ENCODE measurements at places on chromosomes 5 and 9.

GRCh38 chr9:131214876-131215275 lies 61.4 kb downstream of the FAM78A start:
- DNase-seq = no peak

DNA sequence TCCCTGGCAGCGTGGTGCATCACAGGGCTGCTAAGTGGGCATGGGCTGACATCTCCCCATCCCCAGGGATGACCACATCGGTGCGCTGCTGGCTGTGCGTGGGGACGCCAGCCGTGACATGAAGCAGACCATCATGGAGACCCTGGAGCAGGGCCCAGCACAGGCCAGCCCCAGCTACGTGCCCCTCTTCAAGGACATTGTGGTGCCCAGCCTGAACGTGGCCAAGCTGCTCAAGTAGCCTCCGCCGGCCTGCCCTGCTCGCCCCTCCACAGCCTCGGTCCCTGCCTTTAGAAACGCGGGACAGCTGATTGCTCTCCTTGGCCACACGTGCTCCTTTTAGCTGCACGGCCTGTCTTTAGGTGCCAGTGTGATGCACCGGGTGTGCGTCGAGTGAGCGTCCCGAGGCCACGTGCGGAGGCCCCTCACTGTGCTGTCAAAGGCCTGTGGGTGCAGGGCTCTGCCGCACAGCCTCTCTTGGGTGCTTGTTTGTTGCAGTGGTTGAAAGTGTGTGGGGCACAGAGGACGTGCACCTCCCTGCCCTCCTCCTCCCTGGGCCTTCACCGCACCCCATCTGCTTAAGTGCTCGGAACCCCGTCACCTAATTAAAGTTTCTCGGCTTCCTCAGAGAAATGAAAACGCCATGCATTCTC lies 23.8 kb downstream of the EXOC3 start:
- DNase-seq = no peak

- no peak for DNase-seq
Observed at GRCh38 chr9:6715755-6716643, 41.8 kb upstream of the KDM4C start.

GRCh38 chr9:123789554-123790292 lies 140.2 kb downstream of the DENND1A start:
- DNase-seq = no peak

DNA sequence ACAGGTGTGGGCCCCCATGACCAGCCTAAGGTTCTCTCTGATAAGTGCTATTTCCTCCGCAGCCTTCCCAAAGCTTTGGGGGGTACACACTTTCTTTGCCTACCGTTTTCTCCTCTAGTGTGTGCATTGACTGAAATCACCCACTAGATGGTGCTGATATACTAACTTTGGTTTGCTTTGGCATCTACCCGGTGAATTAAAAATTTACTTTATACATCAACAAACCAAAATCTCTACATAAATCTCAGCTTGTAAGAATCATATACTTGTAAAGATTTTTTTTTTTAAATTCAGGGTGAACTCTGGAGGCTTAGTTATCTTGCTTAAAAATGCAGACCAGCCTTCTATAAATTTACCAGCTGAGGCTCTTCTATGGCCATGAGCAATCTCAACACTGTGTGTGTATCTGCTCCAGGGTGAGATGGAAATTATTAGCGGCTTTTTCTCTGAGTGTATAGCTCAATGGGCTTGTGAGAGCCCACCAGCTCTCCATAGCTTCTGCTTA lies 475.7 kb upstream of the TNC start:
- DNase-seq = peak; percentile 89

DNA sequence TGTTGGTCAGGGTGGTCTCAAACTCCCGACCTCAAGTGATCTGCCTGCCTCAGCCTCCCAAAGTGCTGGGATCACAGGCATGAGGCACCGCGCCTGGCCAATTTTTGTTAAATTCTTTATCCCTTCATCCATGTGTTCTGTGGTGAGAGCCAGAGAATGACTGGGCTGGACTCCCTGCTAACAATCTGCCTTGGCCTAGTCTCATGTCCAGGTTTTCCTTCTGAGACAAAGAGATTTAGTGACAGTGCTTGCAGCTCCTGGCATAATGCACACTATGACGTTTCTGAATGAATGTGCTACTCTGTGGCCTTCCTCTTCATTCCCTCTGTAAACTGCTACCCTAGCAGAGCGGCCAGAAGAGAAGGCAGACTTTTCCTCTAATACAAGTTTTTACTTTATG lies 79.3 kb downstream of the FOXD1 start:
- DNase-seq = no peak

DNA sequence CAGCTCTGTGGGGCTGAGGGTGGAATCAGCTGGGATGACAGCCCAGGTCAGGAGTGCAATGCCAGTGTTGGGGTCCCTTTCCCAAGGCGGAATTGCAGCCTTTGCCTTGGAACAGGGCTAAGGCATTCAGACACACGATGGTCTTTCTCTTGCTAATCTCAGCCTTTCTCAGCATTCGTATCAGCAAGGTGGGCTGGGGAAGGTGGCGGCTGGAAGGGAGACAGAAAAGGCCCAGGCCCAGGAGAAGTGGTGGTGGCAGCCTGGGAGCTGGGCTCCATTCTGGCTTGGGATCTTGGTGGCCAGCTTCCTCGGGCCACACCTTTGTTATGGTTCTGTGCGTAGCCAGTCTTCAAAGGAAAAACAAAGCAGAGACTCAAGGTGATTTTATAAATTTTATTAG lies 1.1 kb upstream of the ARHGEF28 start:
- no peak for DNase-seq

DNA sequence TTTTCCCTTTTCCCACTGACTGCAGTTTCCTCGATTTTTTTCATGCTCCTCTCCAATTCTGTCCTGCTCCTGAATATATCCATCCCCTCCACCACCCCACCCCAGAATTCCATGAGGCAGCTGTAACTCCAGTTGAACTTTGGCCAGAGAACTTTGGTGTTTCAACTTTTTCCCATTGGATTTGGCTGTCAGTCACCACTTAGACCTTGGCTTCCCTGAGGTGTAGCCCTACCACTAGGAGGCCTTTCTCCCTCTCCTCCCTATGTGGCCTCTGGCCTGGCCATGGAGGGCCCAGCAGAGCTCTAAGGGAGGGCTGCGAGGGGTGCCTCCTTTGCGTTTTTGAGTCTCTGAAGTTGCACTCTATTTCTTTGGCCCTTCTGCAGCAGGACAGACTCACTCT lies 261.3 kb downstream of the PIK3R1 start:
- DNase-seq = no peak

DNA sequence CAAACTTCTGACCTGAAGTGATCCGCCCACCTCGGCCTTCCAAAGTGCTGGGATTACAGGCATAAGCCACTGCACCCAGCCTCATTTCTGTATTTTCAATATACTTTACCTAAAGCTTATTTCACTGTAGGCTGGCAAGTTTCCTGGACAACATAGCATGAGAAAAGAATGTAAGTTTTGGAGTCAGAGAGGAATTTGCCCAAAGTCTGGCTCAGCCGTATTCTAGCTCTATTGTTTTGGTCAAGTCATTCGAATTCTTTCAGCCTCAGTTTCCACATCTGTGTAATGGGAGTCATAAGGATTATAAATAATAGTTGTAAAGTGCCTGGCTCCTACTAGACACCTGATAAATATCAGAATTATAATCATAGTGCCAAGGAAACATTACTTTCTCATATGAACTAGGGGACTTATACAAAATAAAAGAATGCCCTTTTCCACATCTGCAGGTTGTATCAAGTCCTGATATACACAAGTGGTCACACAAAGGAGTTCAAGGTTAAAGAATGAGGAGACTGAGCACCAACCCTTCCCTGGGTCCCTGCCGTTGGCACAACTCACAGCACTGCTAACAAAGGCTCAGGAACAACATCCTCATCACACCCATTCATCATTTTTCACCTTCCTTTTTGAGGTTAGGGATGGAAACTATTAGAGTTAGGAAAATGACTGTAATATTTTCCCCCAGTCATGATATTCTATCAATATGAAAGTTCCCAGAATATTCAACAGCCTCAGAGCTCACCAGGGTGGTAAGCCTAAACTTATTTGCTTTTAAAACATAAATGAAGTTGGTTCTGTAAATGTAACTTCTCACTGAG lies 34.6 kb upstream of the RAI14 start:
- DNase-seq = no peak

GRCh38 chr5:138102454-138103318 lies 18.9 kb downstream of the WNT8A start:
- no peak for DNase-seq

DNA sequence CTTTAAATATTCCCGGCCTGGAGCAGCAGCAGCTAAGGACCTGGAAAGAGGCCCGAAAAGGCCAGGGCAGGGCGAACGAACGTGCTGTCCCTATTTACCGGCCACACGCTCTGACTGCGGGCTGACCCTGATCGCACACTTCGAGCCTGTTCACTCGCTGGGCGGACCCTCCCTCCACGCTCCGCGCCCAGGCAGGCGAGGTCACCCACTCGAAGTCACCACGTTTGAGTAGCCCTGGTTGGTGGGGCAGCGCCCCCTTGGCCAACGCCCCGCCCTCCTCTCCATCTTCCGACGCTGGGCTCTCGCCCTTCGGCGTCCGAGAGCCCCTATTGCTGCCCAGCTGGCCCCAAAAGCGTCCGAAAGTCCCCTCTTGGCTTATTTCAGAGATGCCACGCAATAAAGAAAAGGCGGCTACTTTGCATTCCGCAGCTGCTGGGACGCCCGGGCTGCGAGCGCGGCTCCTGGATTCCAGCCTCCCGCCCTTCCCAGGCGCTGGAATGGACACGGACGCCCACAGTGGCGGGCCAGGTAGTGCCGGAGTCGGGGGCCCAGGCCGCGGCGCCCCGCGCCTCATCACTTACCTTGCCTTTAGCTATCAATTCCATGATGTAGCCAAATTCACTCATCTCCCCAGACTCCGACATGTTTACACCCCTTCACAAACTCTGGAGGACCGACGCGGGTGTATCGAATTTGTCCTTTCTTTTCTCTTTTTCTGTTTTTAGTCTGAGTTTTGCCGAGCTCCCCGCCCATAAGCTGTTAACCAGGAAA lies 9.9 kb upstream of the TRIM36 start:
- no peak for DNase-seq

DNA sequence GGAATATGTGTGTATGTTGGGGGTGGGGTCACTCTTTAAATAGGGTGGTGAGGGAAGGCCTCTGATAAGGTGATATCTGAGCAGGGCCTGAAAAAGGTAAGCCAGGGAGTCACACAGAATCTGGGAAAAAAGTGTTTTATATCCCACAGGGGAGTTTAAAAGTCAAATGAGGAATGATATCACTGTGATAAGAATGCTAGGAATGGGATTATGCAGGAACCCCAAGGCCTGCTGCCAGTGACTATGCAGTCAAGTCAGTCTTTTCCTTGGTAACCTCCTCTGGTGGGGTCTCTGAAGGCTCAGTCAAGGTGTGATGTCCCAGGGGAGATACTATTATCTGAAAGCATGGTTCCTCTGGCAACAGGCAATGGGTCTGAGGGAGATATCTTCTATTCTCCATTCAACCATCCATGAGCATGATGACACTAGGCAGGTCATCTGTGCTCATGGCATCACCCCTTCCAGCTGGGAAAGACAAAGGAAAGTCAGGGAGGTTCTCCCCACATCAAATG lies 53.5 kb downstream of the GRIA1 start:
- DNase-seq = no peak

DNA sequence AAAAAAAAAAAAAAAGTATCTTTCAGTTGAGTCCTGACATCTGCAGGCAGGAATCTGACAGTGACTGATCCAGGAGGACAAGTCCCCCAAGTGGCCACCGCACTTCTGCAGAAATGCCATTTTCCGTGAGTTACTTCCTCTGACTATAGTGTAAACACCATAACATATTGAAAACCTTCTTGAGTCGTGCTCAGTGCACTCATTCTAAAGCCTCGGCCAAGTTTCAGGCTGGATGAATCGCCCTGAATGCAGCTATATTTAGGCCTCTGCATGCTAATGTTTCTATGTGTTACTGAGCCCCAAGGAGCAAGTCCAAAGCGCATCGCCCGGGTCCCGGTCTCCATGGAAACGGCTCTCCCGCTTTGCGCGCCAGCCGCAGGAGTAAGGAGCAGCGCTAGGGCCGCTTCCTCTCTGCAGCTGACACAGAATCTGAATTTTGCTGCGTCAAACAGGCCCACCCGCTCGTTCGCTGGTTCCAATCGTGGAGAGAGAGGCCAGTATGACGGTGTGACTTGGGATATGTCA lies 335.4 kb downstream of the MSX2 start:
- DNase-seq = no peak

GRCh38 chr5:5617024-5617423 lies 194.5 kb downstream of the ICE1 start:
- DNase-seq = no peak

DNA sequence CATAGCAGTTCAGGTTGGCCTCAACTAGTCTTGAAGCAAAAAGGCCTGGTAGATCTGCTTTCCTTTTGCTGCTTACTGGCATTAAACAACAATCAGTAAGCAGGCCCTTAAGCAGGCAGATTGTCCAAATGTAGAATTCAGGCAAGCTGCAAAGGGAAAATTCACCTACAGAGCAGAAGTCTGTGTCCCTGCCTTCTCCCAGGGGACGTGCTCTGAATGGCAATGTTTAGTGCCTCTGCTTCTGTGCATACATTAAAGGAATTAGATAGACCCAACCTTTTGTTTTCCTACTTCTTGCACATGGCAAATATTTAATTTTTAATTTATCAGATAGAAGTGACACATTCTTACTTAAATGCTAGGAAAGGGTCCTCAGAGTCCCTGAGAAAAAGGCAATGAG lies 328.8 kb upstream of the PIK3R1 start:
- DNase-seq = no peak

DNA sequence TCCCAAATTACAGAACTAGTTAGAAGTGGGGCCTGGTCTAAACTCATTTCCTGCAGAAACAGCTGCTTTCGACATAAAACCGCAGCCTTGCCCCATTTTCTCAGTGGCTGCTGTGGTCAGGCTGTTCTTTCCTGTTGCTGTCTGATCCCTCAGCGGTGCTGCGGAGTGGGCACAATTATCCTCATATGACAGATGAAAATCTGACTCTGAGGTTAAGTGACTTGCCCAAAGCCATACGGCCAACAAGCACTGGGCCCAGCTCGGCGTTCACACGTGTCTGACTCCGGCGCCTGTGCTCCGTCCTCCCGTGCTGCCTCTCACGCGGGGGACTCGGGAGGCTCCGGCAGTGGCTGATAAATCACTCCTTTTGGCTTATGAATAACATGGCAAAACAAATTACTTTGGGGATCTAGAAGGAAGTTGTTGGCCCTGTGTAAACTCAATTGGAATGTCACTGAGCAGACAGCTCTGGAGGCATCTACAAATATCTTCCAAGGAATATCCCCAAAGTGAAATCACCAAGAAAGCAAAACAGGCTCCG lies 142.6 kb upstream of the LMX1B start:
- DNase-seq = peak; percentile 48

GRCh38 chr5:24767086-24767485 lies 122.3 kb upstream of the CDH10 start:
- no peak for DNase-seq

GRCh38 chr9:77999231-77999631 lies 32.4 kb downstream of the GNAQ start:
- no peak for DNase-seq

- no peak for DNase-seq
Observed at GRCh38 chr5:83644301-83644700, 76.4 kb downstream of the HAPLN1 start.
